ENCODE measurements at places on chromosomes 2 and 18. TPM values are rescaled to one million over a fixed set of nuclear protein-coding genes. Genes with fewer than 3 reads are reported as not detected.

GRCh38 chr2:18926631-18927524 lies 337.5 kb upstream of the NT5C1B start:
- DNase-seq = no peak

- no peak for DNase-seq
These were observed 47.7 kb downstream of the RAPGEF4 start for GRCh38 chr2:172783165-172783898.

- DNase-seq = no peak
These were observed 343.4 kb upstream of the SPRED2 start for GRCh38 chr2:65775839-65776238.

GRCh38 chr2:68039317-68039716 lies 23.5 kb downstream of the C1D start:
- no peak for DNase-seq

GRCh38 chr2:166239548-166239947 lies 111.7 kb upstream of the SCN1A start:
- no peak for DNase-seq

DNA sequence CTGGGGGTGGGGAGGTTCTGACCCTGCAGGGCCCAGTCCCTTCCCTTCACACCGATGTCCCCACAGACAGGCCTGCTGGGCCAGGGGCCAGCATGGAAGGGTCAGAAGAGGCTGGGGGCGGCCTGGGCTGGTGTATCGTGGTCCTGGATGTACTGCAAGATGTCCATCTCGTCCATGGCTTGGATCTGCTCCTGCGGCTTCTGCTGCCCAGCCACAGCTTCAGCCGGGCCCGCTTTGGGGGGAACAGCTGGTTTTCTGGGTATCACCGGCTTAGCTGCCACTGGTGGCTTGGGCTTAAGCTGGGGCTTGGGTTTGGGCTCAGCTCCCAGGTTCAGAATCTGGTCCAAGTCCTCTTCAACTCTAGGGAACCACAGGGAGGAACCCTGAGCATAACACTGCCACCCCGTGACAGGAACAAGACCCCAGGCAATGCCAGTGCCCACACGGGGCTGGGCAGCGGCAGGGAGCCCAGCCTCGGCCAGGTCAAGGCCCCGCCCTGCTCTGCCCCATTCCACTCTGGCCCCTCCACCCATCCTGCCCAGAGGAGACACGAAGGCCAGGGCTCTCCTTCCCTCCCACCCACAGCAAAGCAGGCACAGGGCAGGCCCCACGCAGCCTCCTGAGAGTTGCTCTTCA lies 31.9 kb downstream of the HS1BP3 start:
- no peak for DNase-seq

DNA sequence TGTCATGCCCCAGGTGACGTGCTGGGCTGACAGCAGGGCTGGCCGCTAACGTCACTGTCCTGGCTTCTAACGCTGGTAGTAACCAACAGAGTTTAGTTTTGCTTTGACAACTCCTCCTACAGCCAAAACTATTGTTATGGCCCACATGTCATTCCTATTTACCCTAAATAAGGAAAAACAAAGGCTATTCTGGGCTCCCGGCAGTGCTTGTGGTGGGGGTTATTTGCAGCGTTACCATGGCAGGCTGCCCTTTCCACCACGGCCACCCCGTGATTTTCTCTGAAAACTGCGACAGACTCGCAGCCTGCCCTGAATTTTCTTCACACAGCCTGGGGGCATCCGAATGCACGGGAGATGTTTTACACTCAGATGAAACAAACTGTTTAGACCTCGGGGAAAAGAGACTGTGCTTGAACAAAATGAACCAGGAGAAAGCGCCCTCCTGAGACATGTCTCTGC lies 115.2 kb downstream of the FAM210A start:
- DNase-seq = no peak

GRCh38 chr2:229348128-229348527 lies 77.0 kb upstream of the PID1 start:
- DNase-seq = no peak

DNA sequence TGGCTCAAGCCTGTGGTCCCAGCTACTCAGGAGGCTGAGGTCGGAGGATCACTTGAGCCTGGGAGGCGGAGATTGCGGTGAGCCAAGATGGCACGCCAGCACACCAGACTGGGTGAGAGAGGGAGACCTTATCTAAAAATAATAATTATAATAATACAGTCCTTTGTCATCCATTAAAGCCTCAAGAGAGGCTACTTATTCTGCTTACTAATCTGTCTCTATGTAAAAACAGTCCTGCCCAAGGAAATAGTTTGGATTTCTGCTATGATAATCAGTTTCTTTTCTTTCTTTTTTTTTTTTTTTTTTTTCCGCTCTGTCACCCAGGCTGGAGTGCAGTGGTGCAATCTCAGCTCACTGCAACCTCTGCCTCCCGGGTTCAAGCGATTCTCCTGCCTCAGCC lies 228.3 kb downstream of the C1D start:
- no peak for DNase-seq

- DNase-seq = no peak
These were observed 11.8 kb downstream of the TPGS2 start for GRCh38 chr18:36817039-36817438.

DNA sequence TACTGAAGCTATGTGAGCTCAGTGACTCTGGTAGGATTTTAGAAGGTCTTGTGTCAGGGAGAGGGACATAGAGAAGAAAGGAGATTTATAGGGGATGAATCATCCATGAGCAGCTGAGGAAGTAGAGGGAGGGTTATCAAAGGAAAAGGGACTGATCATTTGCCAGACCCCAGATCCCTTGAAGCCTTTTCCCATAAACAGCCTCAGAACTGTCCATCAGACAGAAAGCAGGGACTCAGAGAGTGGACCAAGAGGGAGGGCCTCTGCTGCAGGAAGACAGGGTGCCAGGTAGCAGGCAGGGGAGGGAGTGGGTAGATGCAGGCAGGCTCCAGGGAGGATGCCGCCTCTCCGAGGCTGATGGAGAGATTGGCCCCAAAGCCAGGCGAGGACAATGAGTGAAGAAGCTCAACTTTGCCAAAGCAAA lies 133.9 kb downstream of the TNS1 start:
- no peak for DNase-seq

- no peak for DNase-seq
These were observed 48.8 kb upstream of the MGAT5 start for GRCh38 chr2:134205087-134205486.

DNA sequence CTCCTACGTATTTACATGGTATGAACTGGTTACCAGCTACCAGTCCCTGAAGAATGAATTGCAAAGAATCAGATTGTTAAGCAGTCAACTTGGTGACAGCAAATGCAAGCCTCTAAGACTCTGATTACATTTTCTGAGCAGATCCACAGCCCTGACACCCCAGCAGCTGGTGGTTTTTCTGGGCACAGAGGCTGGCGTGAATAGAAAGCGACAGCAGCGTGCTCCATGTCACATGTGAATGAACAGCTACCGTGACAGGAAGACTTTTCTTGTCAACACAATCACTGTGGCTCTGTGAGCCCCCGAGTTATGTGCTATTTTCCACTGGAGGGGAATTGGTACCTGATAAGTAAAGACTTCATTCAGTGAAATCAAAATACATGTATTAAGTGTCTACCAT lies 93.2 kb upstream of the CBLN2 start:
- no peak for DNase-seq

DNA sequence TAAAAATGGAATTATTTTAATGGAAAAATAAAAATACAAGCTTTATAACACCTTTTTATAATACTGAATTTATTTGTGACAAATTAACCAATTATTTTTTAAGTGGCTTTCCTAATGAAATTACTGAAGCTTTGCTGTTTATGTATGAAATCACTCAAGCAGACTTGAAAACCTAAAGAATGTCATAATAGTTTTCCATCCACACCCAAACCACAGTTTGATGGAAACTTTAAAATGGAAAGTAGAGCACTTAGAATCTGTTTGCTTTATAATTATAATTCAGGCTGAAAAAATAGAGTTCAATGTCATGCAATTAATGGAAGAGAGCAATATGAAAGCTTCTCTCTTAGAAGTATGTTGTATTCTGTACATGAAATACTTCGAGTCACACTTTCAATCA lies 31.6 kb upstream of the WDR75 start:
- no peak for DNase-seq

- DNase-seq = no peak
These were observed 51.2 kb upstream of the ADAM23 start for GRCh38 chr2:206392118-206392517.

The CAVIN2 gene
- total RNA-seq = not detected

The DAW1 gene
- not detected for total RNA-seq

The CD207 gene
- total RNA-seq = not detected

The C2orf80 gene
- not detected for total RNA-seq

The TSGA10 gene
- 7.2 TPM for total RNA-seq

The CPS1 gene
- 0.77 TPM for total RNA-seq

The SLC38A11 gene
- not detected for total RNA-seq

The OBSL1 gene
- 0.48 TPM for total RNA-seq

The CYRIA gene
- 9.2 TPM for total RNA-seq

All from GM12878 (cell line).